ENCODE measurements at places on chromosomes 13 and 19. TPM values are rescaled to one million over a fixed set of nuclear protein-coding genes. Genes with fewer than 3 reads are reported as not detected.

KCNRG gene
- 0.97 TPM for polyA plus RNA-seq

KLC3 gene
- polyA plus RNA-seq: 1.2 TPM

TUBB4A gene
- polyA plus RNA-seq: 2.3 TPM

DNA sequence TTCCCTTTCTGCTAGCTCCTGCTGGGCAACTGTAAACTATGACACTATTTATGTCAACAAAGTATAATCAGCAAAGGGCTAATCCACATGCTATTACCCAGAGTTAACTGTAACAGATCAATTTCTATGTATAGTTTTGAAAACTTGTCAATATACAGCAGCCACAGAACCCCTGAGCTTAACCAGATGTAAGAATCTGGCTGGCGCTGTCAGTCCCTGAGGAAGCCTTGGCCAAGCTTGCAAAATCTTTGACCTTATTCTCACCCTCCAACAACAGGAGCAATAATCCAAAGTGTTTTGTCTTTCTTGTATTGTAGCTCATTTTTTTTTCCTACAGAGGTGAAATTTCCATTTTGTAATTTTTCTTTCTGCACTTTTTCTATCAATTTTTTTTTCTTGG lies 1230.1 kb upstream of the SLC10A2 start:
- DNase-seq: no peak
